ENCODE measurements at places on chromosomes 7 and 10.

- DNase-seq, result no peak
Measured at GRCh38 chr7:16498122-16498521, 28.5 kb upstream of the LRRC72 start.

DNA sequence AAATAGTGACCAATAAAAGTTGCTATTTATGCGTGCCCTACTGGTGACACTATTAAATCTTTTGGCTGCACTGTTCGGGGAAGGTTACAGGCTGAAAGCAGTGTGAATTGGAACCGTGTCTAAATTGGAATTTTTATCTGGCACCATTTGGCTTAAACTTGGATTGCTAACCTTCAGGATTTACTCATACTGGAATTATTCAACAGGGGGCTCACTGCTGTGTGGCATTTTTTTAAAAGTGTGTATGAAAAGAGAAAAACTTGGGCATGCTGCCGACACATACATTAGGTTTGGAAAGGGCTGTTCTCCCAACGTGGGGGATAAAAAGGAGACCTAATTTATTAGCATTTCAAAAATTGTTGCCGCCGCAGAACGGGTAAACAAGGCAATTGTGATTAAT is 537.9 kb upstream of the MGMT start:
- DNase-seq, result no peak

GRCh38 chr7:30348083-30348560 is 63.7 kb downstream of the ZNRF2 start:
- no peak for DNase-seq

DNA sequence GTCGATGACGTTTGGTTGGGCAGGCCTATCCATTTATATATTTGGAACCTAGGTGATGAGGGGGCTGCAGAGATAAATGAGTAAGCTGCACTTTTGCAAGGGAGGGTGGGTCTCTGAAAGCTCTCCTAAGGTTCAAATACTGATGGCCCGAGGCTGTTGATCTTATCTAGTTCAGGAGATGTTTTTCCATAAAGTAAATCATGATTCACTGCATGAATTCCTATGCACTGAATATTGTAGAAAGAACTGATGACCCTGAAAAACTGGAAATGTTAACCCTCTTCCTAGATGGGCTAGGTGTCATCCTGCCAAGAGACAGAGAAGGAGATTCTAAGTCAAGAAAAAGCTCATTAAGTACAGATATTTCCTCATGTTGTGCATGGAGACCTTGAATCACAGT is 459.9 kb downstream of the PLXNA4 start:
- DNase-seq, result no peak

DNA sequence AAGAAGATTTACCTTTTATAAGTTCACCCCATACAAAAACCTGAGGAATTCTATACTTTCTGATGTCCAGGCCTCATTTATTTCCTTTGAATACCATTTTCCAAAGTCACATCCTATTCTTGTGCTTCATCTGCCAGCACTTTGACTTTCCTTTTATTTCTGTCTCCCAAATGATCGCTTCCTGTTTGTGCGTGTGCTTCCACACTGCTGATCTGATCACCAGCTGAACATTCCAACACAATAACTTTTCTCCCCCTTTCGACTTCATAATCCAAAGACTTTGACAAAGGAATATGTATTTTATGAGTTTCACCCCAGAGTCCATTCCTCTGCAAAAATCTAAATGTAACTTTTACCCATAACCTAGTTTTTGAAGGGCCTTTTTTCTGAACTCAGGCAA is 3.1 kb downstream of the ELAPOR2 start:
- no peak for DNase-seq

DNA sequence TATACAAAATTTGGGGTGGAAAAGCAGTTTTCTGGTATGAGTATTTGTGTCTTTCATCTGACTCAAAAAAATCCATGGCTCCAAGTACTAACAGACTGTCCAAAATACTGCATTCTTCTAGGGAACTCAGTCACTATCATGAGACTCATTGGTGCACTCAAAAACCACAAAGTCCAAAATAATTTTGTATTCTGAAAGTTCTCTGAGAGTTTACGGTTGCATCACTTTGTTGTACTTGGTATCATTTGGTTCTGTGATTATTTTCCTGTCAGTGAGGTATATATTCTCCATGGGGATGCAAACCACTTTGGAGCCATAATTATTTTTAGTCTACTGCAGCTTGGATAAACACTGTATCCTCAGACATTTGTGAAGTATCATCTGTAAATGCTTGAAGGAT is 28.0 kb upstream of the CABCOCO1 start:
- DNase-seq, result no peak

DNA sequence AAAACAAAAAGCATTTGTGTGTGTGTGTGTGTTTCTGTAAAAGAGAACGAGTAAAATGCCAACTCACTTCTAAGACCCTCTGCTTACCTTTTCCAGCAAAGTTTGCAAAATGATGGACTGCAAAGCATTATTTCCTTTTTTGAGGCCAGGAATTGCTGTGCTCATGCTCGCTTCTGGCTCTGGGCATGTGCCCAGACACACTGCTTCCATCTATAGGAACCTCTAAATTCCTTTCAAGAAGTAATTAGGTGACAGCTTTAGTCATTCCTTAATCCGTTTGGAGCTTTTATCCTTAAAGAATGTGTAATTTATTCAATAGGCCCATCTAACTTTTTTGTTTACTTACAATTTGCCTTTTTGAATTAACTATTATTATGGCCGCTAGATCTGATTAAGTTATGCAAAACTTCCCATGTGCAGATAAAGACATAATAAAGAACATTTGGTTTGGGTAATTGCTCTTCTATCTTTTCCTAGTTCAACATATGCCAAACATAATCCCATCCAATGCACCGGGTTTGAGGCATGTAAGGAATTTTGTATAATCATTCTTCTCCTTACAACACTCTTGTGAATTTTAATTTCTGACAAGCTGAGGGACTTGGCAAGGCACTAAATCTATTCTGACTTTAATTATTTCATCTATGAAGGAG is 34.7 kb downstream of the A1CF start:
- DNase-seq, result no peak

DNA sequence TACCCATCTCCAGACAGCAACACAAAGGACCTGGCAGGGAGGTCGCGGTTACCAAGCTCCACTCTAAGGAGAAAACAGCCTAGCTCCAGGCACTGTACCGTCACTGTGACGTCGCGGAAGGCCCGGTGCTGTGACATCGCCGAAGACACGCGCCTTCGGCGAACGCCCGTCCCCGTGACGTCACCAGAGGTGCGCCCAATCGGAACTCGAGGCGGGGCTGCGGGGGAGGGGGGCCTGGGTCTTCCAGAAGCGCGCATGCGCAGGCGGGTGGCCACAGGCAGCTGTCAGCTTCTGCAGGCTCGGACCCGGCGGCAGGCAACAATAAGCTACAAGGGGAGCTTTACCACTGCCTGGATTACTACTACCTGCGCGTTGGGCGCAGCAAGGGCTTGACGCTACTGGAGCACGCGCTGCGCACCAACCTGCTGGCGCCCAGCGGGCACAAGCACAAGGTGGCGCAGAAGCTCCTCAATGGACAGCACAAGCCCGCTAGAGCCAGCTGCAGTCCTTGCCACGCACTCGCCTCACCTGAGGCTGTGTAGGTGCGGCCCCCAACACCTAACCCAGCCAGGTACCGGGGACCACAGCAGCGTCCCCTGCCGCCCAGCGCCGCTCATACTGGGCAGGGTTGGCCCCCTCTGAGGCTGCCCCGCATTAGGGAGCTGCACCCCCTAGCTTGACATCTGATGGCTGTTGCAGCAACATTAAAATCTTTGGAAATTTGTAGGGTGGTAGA is 208.4 kb downstream of the TPST1 start:
- DNase-seq, result peak; percentile 86

DNA sequence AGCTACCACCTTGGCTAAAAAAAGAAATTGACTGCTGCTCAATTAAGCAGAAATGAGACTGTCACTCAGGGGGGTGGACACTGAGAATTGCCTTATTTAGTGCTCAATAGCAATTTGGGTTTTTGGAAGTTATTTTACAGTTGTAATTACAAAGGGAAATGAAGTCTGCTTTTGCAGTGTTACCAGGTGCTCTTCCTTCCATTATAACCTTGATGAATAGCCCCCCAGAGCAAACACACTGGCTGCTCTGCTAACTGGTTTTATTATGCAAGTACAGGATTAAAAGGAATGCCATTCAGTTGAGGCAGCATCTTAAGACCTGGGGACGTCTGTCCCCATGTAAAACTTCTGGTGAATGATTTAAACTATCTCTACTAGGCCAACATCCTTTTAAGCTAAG is 191.0 kb downstream of the EVX1 start:
- no peak for DNase-seq

Measured in dorsolateral prefrontal cortex (tissue), 122 donors.